NCI-H1417 treated with DMSO at 0.1 percent for 48 hours (cell line): ENCODE measurements at places on chromosomes 11 and 22.
A peak's percentile ranks its signal among the peaks of the same experiment; 100 is the strongest.

DNA sequence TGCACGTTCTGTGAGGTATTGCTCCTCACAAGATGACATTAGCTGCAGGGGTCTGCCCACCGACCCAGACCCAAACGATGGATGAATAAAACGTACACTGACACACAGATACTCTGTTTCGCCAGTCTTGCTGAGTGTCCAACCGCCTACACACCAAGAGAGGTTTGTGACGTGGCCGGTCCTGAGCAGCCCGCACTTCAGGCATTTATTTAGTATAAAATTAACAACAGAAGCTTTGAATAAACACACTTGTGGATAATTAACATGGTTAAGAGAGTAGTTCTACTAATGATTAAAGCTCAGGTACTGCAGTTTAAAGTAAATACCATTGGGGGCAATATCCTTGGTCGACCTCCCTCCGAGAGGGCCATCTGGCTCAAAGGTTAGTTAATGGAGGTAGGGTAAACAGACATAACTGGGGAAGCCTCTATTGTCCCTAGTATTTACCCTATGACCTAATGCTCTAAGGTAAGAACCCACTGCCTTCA is 75.7 kb downstream of the CCDC83 start:
- DNase-seq = peak; percentile 88

DNA sequence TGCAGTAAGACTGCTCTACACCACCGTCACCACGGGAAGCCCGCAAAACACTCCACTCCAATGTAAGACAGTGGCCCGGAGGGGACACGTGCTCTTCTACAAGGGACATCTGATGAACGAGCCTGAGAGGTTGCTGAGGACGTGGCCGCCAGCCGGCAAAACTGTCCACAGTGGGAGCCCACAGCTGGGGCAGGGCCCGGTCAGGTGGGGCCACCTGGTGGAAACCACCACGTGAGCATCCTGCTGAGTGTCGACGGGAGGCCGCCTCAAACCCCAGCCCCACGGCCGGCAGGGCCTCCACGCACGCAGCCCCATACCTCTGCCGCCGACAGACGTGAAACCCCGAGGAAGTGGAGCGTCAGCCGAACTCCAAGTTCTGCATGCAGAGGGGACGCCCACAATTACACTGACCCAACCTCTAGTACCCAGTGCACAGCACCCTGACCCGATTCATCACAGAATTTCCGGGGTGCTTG is 42.6 kb downstream of the BRD1 start:
- no peak for DNase-seq

- no peak for DNase-seq
These were observed 5.2 kb downstream of the FXYD2 start for GRCh38 chr11:117819096-117820040.

GRCh38 chr11:23570828-23571227 is 710.6 kb upstream of the CCDC179 start:
- DNase-seq = no peak

- no peak for DNase-seq
These were observed 55.5 kb downstream of the CHRDL2 start for GRCh38 chr11:74675761-74676160.

GRCh38 chr11:125408311-125408711 is 87.8 kb downstream of the FEZ1 start:
- no peak for DNase-seq

GRCh38 chr11:13109616-13110015 is 100.5 kb downstream of the RASSF10 start:
- DNase-seq = no peak

DNA sequence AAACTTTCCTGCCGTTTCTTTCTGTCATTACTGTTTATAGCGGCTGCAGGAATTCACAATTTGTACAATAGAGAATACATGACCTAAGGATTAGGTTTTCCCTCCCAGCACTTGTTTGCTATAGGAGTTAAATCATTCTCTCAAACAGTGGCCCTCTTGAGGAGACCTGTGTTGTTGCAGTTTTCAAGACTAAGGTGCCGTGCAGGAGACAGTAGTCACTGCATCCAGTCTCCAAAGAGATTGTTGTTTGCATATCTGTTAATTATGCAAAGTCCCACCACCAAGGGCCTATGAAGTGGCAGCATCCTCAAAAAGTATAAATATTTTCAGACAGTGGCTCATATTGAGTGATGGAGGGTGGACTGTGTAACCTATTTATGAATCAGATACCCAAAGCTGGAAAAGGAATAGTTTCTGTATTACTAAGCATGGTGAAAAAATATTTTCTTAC is 2.3 kb downstream of the PRSS23 start:
- no peak for DNase-seq

GRCh38 chr22:41481131-41481830 is 12.4 kb downstream of the ACO2 start:
- DNase-seq = no peak

GRCh38 chr11:120663142-120663541 is 151.6 kb downstream of the GRIK4 start:
- no peak for DNase-seq

DNA sequence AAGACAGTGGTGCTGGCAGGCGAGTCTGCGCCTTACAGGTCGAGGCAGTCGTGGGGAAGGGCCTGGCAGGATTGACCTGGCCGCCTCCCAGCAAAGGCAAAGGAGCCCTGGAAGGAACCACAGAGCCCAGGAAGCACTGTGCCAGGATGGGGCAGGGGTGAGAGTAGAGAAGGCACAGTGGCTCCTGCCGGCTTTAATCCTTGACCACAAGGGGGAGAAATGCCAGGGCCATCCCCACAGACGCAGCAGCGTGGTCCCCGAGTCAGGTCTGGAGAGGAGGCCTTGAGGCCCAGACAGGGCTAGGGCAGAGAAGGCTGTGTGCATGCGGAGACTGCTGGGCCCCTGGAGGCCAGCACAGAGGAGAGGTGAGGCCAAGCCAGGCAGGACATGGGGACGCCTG is 9.9 kb upstream of the NDUFS8 start:
- no peak for DNase-seq

DNA sequence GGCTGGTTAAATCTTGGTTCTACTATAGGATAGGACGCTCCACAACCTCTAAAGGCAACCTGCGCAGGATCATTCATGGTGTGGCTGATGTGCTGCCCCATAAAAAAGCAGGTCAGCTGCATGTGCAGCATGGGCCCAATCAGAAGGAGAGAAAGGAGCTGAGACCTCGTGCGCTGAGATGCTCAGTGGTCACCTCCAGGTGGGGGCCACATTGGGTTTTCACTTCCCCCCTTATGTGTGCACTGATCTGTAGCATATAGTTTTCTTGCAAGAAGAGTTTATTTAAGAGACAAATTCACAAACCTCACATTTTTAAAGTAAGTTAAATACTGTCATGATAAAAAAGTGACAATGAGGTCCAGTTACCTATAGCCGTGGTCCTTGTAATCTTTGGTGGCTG is 24.3 kb downstream of the SERPIND1 start:
- no peak for DNase-seq

DNA sequence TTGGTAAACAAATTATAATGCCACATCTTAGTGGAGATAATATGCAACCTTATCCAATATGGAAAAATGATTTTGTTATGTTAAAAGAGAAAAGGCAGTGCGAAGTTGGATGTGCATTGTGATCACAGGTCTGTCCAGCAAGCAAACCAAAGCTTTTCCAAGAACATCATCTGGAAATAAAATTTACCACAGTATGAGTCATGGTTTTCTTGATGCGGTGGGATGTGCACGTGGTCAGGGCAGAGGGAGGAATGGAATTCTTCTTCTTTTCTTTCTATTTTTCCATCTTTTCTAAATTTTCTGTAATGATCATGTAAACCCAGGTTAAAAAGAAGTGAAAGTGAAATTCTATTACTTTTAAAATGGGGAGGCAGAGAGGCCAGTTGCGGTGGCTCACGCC is 169.8 kb downstream of the C11orf91 start:
- no peak for DNase-seq

DNA sequence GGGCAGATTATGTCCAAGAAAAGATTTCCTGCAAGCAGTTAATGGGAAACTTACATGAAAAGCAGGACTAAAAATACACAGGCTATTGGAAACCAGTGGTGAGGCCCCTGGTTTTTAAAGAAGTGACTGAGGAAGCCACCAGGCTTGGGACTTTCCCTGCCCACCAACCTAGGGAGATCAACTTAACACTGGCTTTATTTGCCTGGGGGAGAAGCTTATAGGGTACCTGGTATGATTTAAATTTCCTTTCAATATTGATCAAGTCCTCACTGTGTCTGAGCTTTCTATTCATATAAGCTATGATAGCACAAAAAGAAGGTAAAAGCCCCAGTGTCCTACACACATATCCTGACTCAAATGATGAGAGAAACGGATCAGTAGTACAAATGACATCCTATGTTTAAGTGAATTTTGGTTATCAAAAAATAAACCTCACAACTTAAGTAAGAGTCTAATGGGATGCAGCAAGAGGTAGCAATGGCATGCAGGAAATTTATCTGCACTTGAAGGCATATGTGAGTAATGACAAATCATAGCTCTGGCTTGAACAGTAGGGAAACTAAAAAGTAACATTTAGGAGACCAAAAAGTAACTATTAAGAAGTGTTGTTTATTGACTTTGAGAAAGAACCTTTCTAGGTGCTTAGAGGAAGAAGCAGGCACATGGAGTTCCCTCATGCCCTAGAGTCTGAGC is 85.3 kb downstream of the GAB2 start:
- no peak for DNase-seq

GRCh38 chr11:112156153-112156955 is 7.5 kb downstream of the IL18 start:
- no peak for DNase-seq

DNA sequence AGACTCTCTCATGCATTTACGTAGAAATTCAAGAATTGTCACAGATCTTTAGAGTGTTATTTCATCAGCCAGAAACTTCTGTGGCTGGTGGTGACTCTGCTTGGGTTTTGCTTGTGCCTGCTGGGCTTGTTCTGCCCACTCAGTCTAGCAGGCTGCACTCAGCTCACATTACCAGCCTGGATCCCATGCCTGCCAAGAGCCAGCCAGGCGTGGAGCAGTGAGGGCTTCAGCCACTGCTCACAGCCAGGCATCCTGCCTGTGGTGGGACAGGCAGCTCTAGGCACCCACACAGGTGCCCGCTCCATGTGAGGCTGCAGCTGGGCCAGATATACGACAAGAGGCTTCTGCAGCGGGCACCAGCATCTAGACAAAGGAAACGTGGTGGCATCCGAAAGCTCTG is 1213.3 kb upstream of the RAG2 start:
- DNase-seq = no peak

DNA sequence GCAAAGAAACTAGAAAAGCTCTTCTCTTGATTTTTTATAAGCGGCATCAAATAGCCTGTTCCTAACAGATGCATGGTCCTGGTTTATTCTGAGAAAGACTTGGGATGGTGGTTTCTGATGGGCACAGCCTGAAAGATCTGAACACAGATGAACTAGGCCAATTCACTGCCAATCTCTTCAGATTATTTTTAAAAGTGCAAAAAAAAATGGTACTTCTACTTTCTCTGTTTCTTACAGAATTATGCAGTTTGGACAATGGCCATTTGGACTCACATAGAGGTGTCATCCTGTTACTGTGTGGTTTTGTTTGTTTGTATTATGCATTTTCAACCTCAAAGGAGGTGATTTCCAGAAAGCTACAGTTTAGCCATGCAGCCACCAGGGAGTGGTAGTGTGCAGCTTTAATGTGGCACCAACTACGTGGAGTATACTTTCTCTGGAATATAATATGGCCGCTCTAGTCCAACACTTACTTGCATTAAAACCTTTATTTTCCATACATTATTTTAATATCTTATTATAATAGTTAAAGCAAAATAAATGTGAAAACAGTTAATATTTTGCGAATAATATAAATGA is 469.8 kb upstream of the KIRREL3 start:
- DNase-seq = no peak

DNA sequence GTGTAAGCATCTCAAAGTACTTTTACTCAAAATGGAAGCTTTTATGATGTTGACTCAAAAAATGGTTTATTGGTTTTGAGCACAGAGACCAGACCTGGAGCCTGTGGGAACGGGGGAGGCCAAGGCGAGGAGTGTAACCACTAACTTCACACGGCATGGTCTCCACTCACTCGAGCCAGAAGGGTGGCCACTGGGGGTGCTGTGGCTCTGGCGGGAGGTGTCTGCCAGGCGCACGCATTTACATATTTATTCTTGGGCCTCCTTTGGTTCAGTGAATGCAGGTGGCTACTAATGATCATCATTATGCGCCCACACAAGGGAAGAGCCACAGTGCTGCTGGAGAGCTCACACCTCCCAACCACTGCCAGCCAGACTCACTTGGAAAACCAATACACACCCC is 64.6 kb downstream of the FLRT1 start:
- no peak for DNase-seq

DNA sequence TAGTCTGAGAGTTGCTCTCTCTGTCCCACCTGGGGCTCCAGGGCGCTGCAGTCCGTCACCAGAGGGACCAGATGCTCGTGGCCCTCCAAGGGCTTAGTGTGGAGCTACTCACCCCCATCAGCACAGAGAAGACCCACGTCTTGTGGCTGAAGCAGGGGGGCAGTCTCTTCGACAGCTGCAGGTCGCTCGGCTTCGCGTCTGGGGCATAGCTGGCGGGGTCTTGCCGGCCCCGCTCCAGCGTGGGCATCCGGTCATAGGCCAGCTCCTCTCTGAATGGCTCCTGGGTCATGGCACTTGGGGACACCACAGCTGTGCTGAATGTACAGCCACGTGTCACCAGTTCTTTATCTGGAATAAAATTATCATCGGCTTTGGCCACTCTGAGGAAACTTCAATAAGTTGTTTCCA is 608 bp downstream of the MLC1 start:
- no peak for DNase-seq

GRCh38 chr11:789943-790342 is at the start of gene CEND1:
Gene CEND1 (minus strand): TSS chr11:790090. CDS start chr11:788576, 1,514 bp downstream.
- no peak for DNase-seq

GRCh38 chr22:36334081-36334820 is 53.5 kb downstream of the MYH9 start:
- no peak for DNase-seq

GRCh38 chr11:126080161-126080941 is 17.7 kb upstream of the CDON start:
- DNase-seq = no peak

DNA sequence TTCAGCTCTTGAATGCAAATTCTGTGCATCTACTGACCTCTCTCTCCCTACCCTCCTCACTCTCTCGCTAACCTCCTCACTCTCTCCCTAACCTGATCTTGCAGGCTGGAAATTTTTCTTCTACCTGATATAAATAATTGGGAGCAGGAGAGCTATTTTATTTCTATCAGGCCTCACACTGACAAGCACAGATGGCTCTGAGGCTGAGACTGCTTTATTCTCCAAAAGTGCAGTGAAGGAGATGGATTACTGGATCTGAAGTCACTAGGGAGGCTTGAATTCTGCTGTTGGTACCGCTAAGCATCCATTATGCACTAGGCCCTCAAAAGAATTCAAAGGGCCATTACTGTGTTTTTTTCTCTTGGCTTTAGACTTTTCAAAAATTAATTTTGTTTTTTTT is 19.4 kb upstream of the LDHA start:
- no peak for DNase-seq

DNA sequence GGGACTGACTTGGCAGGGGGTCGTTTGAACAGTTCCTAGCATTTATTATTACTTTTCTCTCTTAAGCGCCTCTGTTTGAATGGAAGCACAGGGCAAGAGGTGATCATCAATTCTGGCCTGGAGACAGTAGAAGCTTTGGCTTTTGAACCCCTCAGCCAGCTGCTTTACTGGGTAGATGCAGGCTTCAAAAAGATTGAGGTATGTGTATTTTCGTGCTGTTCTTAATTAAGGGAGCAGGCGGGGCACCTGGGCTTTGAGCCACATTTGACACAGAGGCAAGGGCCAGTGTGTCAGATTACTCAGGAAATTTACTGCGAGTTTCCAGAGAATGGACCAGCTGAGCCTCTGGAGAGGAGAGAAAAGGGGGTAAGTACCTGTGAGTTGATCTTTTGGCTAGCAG is 102.4 kb upstream of the SORL1-AS1 start:
- DNase-seq = no peak

- no peak for DNase-seq
These were observed 1.6 kb upstream of the PAX6 start for GRCh38 chr11:31812383-31813381.
